ENCODE measurements at places on chromosomes 1 and 21.
A peak's percentile ranks its signal among the peaks of the same experiment; 100 is the strongest.

DNA sequence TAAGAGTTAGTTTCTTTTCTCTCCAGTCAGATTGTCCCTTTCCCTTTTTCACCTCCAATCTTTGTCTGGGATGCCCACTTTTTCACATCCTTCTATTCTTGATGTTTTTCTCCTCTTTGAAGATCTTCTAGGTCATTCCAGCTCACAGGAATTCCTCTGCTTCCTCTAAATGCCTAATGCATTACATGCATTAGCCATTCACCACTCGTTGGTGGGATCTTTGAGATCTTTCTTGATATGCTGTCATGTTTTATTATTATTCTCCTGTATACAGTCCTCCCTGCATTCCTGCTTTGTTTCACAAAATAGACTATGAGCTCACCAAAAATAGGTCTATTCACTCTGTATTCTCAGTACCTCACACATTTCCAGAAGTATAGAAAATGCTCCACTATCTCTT is 129.0 kb downstream of the LYPLAL1 start:
- no peak for DNase-seq

- peak; percentile 90 for DNase-seq
Measured at GRCh38 chr1:33180226-33180910, 1.5 kb downstream of the TRIM62 start.

- peak; percentile 44 for DNase-seq
Measured at GRCh38 chr21:37787456-37787855, 128.8 kb downstream of the KCNJ6 start.

DNA sequence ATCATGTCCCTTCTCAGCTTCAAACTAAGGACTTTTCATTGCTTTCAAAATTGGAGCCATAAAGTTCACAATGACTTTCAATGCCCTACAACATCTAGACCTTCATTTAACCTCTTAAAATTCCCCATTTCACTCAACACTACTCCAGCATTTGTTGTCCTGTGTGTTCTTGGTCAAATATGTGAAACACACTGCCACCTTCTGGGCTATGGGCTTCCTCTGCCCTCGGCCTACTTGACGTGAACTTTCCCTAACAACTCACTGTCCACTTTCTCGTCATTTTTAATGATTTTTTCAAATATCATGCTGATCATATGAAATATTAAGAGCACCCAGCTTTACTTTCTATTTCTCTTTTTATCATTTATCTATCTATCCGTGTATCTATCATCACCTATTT is 2018.4 kb downstream of the NCAM2 start:
- DNase-seq, result peak; percentile 9

- DNase-seq, result no peak
Measured at GRCh38 chr1:22855668-22856606, 116.7 kb downstream of the LACTBL1 start.

DNA sequence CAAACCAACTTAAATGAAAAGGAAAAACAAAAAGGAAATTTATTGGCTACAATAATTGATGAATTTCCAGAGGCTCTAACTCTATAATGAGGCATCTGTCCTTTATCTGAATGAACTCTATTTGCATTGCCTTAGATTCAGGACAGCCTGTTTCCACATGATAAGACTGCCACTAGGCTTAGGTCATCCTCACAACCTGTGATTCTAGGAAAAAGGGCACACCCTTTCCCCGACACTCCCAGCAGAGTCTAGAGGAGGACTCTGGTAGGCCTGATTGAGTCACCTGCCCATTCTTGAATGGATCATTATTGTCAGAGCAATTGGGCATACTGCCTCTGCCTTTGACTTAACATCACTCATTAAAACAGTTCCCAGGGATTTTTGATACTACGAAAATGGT is 262.8 kb downstream of the TPR start:
- DNase-seq, result no peak

DNA sequence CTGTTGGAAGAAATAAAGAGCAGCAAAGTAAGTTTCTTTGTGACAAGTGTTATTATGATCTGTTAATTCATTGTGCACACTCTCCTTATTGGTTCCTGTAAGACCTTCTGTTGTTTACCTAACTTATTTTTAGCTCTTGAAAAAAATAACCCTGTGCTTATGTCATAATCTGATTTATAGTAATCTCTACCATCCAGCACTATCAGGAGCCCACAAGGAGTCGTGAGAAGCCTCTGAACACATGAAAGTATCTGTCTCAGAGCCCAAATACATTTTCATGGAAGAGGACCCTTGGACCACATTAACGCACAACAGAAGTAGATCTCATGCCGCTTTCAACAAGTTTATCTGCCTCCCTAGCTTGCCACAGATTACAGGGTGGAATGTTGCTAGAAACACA is 45.8 kb downstream of the CENPF start:
- no peak for DNase-seq

DNA sequence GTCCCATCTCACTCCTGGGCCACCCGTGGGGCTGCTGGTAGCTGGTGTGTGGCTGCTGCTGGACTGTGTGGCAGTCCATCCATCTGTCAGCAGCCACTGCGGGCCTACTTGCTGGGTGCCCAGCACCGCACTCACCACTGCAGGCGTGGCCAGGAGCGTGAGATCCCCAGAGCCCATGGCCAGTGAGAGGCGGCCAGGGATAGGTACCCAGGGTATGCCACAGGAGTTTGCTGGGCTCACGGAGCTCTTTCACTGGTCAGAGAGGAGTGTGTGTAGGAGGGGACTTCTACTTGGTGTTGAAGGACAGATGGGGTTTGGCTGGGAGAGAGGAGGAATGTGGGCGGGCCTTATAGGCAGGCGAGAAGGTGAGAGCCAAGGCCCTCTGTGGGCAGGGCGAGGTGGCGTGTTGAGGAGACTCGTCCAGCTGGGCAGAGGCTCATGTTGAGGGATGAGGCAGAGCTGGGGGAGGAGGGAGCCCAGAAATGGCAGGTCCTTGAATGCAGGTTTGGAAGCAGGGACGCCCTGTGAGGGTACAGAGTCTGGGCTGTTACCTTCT is 15.0 kb downstream of the QSOX1 start:
- DNase-seq, result no peak

DNA sequence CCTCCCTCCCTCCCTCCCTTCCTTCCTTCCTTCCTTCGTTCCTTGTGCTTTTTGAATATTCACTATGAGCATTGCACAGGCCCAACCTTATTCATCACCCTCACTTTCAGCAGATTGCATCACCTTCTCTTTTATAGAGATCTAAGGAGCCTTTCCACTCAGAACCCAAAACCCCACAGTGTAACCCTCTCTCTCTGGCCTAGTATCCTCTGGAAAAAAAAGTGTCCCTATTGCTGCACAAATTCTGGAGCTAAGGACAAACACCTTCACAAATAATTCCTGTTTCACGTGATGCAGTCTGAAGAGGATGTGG is 25.6 kb downstream of the OR10J5 start:
- no peak for DNase-seq

GRCh38 chr21:35179990-35180540 is 131.0 kb upstream of the RUNX1 start:
- peak; percentile 8 for DNase-seq

DNA sequence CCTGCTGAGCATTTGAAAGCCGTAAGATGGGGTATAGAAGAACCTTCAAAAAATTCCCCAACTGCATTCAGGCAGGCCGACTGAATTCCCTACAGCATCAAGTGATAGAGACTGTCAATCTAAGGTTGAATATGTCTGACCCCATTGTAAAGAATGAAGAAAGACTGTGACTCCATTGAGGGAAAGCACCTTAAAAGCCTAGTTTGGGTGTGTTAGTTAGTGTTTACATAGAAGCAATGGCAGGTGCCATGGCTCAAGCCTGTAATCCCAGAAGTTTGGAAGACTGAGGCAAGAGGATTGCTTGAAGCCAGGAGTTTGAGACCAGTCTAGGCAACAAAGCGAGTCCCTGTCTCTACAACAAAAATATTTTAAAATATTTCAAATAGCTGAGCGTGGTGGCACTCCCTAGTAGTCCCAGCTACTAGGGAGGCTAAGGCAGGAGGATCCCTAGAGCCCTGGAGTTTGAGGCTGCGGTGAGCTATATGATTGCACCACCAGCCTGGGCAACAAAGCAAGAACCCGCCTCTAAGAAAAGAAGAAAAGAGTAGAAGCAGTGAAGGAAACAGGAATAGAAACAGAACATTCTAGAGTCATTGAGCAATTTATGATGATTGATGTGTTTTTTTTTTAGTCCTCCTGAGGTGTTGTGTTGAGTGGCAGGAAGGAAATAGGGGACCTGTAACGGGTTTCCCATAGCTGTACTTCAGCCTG is 15.4 kb downstream of the POLR3GL start:
- no peak for DNase-seq

DNA sequence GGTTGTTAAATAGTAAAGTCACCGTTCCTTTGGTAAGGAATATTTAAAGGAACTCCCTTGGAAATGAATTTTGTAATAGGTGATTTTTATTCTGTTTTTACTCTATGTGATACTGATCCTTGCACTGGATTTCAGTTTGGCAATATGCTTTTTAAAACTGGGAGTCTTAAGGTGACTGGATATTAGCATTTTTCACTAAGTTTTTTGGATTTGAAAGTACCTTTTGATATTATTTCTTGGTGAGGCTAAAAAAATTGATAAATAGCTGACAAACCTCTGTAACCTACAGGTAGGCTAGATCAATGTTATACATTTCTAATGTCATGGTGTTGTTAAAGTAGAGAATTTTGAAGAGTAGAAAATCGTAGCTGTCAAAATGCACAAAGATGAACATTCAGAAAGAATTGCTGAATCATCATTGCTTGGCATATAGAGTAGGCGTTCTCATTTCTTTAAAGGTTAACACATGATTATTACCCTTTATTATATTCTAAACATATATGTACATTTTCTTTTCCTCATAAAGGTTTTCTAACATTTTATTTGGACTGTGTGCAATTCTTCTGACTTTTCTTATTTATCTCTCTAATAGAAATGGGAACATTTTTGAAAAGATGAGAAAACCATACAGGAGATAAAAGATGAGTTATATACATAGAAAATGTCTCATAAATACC is 1.5 kb upstream of the DNAJB4 start:
- no peak for DNase-seq

Measured in HTR-8/SVneo (cell line).